Stimulated activated CD4-positive, alpha-beta T cell treated with anti-CD3 and anti-CD28 coated beads, Interleukin-12 subunit alpha, Interleukin-12 subunit beta, amount 100 ng/mL, for 4 hours (primary cell): ENCODE measurements at places on chromosomes 2 and 18.

GRCh38 chr2:89797320-89798038 is 1106.0 kb downstream of the RPIA start:
- no peak for DNase-seq

GRCh38 chr2:198293281-198293680 is 488.9 kb downstream of the PLCL1 start:
- no peak for DNase-seq

- no peak for DNase-seq
These were observed 142.6 kb upstream of the FHL2 start for GRCh38 chr2:105541189-105542050.

DNA sequence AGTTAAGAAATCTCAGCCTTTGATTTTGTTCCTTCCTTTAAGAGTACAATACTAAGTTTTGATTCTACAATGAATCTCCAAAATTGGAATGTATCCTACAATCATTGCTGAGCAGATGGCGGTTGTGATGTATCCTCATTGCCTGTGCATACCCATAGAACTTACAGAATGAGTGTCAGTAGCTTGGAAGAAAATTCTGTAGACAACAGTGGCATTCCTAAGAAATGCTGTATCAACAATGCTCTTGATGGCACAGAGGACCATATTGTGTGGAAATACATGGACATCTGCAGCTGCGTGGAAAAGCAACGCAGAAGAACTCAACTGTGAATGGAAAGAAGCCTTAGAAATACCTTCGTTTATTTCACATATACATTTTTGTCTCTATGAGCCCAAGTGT is 30.2 kb downstream of the GAREM1 start:
- DNase-seq: no peak

DNA sequence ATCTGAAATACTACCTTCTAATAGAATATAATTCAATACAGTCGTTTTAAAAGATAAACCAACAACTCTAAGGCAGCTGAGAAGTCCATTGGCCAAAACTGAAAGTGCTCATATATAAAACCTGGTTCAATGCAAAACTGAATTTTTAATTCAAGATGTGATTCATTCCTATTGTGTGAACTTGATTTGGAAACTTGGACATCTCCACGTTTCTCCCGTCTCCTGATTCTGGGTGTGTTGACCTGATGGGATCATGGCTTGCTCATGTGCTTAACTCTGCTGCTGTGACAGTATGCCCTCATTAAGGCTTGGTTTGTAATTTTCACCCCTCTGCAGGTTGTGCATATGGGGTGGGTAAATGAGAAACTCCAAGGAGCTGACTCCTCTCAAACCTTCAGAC is 166.3 kb upstream of the TPO start:
- DNase-seq: no peak

GRCh38 chr2:227340106-227340505 is 15.1 kb downstream of the MFF start:
- DNase-seq: no peak

DNA sequence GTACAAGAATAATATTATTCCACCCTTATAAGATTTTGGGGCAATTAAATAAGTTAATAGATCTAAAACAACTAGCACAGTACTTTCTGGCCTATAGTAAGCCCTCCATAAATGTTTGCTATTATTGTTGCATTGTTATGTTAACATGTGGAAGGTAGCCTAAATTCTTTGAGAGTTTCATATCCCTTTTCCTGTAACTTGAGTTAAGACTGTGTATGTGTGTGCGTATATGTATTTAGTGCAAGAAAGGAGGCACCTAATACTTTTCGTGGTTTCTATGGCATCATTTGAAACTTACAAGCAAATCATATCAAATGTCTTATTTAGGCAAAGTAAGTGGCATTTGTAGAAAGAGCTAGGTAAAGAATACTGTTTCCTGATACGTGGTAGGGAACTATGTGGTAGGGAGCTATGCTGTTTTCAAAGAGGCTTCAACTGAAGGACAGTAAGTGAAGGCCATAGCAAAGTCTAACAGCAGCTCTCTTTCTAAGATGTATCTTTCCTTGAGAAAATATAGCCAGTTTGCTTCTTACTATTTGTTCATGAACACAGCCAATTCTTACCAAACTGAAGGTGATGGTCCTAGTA is 36.8 kb upstream of the C2orf74 start:
- DNase-seq: no peak

GRCh38 chr2:4628998-4629501 is 925.7 kb downstream of the DCDC2C start:
- DNase-seq: no peak

- no peak for DNase-seq
These were observed 112.8 kb upstream of the TMEFF2 start for GRCh38 chr2:192307530-192307929.

DNA sequence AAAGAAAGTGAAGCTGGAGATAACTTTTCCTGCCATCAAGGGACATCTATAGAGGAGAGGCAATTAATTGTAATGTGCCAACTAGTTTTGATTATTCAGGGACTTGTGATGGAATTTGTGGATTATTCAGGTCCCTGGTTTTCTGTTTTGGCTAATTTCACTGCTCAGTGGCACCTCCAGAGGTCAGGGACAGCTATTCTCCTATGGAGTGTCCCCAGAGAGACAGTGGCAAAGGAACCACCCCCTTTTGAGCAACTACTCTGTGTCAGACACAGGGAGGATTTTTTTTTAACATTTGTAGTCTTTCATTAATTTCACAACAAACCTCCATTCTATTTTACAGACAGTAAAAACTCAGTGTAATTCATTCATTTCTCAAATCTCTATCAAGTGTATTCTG is 206.0 kb upstream of the SPRED2 start:
- DNase-seq: no peak

DNA sequence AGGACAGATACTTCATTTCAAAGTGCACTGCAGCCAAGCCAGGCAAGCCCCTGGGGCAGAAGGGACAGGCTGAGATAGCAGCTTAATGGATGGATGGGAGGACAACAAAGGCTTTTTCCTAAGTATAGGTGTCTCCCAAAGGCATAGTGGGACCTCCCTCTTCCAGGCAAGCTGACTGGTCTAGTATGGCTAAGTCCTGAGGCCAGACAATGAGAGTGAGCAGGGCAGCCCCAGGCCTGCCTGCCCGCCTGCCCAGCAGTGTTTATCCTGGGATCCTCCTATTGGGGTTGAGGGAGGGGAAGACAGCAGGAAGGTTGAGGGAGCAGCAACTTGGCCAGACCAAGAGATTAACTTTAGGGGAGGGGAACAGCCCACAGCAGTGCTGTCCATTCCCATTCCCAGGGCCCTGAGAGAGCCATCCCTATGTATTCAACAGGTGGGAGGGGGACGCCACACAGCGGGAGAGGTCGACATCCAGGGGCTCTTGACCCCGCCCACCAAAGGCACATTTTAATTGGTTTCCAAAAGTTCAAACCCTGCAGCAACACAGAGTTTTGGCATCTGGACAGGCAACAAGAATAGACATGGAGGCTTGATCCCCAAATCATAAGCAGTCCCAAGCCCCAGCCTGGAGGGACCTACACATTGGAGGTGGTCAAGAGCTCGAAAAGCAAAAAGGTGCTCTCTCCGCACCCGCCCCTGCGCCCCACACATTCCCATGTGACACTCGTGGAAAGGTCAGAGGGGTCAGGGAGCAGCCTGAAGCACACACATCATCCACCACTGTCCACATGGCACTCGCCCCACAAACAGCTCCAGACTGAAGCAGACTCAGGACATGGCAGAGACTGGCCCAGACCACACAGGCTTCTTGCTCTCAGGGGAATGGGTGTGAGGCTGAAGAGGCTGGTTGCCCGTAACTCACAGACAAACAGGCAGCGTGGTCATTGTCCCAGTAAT is 2.9 kb upstream of the SFXN5 start:
- DNase-seq: no peak

GRCh38 chr2:58594175-58594574 is 353.1 kb upstream of the FANCL start:
- no peak for DNase-seq

GRCh38 chr18:45771587-45772480 is 47.9 kb downstream of the SLC14A1 start:
- no peak for DNase-seq

DNA sequence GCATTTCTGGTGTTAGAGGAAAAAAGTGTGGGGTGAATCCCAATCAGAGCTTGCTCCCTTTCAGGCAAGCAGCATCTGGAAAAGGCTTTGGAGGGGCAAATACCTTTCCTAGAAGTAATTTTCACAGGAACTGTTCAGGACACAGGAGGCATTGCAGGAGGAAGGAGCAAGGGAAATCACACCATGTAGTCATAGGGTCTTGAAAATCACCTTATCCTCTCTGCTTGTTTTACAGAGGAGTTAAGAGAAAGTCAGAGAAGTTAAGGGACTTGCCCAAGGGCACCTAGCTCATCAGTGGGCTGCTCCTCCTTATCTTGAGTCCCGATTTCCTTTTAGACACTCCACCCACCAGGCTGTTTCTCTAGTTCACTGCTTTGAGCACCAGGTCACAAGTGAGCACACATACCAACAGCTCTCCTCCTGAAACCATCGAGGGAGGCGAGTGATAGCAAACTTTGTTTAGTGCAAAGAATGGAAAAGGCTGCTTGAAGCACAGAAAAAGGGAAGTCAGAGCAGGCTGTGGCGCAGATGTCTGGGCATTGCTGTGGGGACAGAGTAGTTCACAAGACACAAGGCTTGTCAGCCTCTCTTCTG is 89.2 kb upstream of the CXCR4 start:
- no peak for DNase-seq

DNA sequence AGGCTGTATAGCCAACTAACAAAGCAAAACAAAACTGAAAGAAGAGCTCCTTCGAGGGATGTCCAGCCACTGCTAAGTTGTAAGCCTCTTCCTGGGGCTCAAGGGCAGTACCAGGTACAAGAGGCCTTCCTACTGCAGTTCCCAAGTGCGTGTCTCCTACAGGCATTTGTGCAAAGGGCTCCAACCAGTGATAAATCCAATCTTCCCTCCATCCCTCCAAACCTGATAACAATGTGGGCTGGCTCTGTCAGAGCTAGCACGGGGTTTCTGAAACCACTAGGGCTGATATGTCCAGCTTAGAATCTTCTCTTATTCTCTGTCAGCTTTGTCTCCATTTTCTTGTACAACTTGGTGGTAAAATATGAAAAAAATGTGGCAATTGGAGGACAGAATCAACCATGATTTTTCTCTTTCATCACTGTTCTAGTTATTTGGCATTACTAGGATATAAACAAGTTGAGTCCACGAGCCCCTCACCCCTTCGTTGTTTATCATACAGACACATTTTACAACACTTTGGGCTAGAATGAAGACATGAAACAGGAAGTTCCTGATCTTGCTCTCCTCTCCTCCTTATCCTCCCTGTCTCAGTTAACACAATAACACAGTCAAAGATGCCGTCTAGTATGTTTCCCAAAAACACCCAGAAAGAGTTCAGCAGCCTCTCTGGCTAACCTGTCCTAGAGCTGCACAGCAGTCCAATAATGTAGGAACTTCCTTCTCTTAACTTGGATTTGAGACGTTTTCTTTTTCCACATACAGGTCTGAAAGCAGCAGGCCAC is 35.4 kb upstream of the WIPF1 start:
- DNase-seq: no peak

DNA sequence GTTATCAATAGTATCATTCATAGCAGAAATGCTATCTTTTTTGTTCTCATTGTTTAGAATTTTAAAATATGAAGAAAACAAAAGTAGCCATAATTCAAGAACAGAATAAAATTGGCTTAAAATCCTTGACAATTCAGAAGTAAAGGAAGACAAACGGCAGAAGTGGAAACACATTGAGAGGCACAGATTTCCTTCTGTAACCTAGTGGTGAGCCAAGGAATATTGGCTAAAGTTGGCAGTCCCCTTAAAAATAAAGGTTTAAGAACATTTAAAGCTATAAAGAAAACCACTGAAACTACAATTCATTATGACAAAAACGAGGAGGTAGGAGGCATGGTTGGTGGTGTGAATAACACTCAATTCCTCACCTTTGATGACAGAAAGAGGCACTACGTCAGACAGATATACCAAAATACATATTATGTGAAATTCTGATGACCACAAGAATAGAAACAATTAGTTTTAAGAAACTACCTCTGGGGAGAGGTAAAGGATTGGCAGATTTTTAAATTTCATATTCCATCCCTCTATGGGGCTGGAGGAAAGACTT is 42.3 kb downstream of the SFT2D3 start:
- no peak for DNase-seq

DNA sequence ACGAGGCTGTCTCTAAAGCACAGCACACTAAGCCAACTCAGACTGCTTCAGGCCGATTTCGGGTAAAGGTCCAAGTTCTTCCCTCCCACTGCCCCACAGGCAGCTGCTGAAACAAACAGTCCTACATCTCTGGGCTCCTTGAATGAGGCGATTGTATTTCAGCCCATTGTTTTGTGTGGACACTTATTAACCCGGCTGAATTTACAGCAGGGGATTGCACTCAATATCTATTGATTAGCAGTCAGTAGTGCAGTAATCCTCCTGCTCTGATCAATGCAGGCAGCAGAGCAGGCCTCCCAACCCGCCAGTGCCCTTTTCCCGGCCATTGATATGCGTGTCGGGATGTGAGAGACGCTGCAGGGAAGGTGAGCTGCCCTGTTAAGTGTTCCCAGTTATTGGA is 330.1 kb downstream of the CMPK2 start:
- no peak for DNase-seq
